ENCODE measurements at places on chromosomes 6 and 20.

- DNase-seq, result no peak
These were observed 19.8 kb downstream of the ABCF1 start for GRCh38 chr6:30591008-30591407.

DNA sequence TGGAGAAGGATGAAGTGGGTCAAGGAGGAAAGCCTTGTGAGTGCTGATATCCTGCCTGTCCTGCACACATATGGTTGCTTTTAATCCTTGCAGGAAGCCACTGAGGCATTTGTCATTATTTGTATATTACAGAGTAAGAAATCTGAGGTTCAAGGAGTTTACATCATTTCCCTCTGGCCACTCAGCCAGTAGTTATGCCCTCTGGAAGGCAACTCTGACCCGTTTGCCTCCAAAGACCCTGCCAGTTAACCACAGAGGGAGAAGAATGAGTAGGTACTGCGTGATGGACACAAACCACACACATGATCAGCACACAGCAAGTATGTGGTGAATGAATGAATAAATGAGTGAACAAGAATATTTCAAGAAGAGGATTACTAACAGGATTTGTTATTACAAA is 7.9 kb upstream of the FAM210B start:
- no peak for DNase-seq

DNA sequence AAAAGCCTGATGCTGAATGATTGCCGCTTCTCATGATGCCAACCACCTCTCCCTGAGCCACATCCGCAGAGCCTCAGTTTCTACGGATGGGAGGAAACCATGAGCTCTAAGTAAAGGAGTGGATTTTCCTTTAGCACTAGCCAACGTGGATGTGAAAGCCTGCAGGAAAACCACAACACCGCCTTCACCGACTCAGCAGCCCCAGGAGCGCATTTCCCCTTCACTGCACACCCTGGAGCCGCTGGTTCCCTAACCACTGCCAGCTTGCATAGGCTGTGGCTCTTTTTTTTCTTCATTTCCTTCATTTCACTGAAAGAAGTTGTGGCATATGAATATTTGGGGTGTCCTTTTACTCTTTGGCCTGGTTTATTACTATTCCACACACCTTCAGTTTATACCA is 50.5 kb upstream of the SSTR4 start:
- DNase-seq, result no peak

DNA sequence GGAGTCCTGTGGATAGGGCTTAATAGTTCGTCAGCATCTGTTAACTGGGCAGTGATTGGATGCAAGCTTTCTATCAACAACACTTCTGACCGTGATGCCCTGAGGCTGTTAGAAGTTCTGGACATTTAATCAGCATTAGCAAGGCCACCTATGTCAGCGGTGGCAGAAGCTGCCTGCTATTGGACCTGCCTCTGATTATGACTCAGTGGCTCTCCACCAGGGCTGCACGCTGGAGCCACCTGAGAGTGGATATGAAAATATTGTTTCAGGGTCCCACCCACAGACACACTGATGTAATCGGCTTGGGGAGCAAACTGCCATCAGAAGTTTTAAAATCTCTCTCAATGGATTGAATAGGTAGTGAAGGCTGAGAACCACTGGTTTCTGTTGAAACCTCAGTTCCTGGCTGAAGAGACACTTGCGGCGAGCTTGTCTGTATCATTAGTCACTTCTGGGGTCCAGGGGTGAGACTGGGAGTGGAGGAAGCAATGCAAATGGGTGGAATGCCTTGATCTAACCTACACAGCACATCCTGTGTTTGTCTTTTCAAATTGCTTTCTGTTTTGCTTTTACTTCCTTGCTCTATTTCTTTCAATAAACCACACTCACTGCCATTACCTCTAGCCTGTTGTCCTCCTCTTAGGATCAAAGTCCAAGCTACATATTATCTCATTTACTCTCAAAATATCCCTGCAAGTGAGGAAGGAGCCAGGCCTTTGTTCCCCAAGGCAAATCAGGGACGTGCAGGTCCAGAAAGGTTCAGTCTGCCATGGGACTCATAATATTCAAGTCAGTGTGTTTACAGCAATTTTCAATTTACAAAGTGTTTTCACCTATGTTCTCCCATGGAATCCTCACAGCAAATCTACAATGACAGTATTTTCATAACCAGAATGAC is 4.2 kb downstream of the CLIC5 start:
- no peak for DNase-seq
